Left lobe of liver (tissue), 2 donors: ENCODE measurements at places on chromosomes 5 and 9.
A peak's percentile ranks its signal among the peaks of the same experiment; 100 is the strongest.

- DNase-seq = no peak
These were observed 5.9 kb downstream of the MACIR start for GRCh38 chr5:103264508-103264907.

- DNase-seq = no peak
These were observed 179.3 kb downstream of the SLC12A2 start for GRCh38 chr5:128262911-128263310.

DNA sequence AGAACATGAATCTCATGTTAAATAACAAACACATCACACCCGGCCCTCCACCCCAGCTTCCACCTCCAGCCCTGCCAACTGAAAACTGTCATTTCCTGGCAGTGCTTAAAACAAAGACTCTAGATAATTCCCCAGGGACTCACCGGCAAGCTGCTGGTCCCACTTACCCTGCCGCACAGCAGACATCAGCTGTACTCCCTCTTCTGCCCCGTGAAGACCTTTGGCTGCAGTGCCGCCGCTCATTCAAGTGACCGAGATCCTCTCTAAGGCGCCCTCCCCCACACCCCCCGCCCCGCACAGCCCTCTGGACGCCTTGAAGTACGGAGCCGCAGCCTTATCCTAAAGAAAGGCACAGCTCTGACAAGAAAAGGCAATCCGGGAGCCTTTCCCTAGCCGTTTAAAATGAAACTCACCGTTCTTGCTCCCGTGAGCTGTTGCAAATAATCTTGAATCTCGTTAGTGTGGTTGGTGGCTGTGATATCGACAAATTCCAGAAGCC lies 434 bp downstream of the GLRX start:
- peak; percentile 68 for DNase-seq

DNA sequence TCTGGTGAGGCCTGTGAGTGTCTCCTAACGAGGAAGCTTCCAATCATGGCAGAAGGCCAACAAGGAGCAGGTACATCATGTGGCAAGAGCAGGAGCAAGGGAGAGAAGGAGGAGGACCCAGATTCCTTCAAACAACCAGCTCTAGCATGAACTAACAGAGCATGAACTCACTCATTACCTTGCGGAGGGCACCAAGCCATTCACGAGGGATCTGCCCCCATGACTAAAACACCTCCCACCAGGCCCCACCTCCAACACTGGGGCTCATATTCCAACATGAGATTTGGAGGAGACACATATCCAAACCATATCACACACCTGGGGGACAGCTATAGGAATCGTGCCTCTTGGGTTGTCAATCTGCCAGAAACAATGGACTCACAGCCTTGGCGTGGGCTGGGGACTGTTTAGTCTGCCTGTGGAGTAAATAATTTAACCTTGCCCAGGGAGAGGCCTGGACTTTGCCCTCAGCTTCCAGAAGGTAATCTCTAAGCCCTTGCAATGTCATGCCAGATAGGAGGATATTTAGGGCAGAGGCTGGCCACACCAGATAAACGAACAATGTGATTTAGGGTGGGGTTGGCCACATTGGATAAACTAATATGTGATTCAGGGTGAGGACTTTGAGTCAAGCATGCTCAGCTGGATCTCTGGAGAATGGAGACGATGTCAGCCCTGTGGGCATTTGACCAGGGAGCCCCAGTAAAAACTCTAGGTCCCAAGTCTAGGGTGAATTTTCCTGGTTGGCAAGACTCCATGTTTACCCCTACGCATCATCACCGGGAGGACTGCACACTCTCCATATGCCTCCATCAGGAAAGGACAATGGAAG lies 13.6 kb upstream of the VDAC1 start:
- DNase-seq = peak; percentile 91

DNA sequence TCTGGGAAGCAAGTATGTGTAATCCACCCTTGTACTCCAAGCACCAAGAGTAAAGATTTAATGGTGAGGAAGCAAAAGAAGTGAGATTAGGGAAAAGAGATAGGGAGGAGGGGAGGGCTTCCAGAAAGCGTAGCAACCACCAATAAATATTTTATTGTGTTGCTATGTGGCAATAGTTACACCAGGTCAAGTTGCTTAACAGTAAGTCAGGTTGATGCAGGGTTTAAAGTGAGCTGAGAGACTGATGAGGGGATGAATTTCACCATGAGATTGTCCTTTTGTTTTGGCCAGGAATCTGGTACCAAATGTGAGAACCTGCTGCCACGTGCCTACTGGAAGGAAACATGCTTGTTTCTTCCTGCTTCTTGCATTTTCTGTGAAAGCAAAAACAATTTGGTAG lies 62.7 kb downstream of the PCSK5 start:
- peak; percentile 55 for DNase-seq

DNA sequence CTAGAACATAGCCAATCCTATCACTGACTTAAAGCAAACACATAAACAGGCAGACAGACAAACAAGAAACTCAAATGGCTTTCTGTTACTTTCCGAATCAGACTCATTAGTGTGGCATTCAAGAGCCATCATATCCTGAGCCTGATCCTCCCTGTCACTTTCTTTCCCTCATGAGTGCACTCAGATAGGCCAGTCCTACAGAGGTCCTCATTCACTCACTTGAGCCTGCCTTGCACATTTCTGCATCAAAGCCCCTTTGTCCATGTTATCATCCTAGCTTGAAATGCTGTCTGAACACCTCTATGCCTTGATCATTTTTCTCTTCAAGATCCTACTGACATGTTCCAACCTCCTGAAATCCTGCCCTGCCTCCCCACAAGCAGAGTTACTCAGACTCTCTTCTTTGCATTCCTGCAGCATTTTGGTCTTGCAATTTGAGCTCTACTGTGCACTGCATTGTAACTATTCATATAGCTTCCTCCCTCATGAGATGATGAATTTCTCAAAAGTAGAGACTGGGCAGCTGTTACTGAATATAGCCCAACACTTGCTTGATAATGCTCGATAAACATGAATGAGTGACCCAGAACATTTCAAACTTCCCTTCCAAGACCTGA lies 126.9 kb downstream of the PALM2AKAP2 start:
- DNase-seq = no peak

DNA sequence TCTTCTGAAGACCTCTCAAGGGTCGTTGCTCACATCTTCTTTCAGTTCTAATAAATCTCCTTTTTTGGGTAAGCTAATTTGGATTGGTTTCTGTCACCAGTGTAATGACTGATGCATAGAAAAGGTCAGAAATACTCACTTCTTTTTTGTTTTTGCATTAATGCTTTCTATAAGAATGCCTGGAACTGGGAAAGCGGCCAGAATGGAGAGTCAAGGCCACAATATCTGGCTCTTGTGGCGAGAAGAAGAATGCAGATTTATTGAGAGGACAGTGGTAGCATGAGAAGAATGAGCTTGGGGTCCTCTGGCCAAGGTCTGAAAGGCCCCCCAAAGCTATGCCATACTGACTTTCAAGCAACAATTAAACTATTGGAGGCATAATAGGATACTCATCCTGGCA lies 88.0 kb upstream of the SLC12A2 start:
- no peak for DNase-seq

DNA sequence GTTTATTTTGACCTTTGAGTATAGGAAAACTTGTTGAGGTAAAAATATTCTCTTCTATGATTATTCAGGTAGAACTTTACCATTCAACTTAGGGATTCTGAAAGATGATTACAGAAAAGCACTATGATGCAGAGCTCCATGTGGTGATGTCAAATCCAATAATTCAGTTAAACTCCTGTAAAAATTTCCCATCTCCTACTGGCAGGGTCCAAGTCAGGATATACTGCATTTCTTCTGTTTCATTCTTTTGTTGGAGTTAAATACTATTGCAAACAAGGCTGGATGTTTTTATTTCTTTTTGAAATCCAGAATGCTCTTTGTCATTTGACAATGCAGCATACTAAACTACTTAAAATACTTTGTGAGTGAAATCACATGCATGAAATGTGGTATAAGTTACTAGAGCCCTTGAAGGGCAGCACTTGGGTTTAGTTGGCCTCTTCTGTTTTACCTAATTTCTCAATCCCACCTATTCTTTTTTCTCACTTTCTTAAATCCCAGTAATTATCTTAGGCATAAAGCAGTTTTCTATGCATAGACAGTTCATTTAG lies 204.5 kb downstream of the FBXL7 start:
- DNase-seq = no peak

GRCh38 chr9:35696520-35697215 lies 6.9 kb upstream of the TPM2 start:
- no peak for DNase-seq

DNA sequence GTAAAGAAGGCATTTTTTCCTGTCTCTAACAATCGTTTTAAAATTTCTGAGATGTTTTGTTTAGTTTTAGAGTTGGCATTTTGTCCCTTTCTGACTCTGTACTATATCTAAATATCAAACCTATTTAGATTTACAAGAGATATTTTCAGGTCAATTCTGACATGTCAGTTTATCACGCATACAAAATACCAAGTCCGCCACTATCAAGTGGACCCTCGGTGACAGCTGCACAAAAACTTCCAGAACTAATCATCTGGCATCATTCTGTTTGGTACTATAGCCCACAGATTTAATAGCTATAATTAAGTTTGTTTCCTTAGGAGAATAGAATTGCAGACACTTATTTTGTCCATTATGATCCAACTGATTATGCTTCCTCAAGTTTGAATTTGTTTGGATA lies 1278.2 kb downstream of the CDH12 start:
- DNase-seq = no peak

DNA sequence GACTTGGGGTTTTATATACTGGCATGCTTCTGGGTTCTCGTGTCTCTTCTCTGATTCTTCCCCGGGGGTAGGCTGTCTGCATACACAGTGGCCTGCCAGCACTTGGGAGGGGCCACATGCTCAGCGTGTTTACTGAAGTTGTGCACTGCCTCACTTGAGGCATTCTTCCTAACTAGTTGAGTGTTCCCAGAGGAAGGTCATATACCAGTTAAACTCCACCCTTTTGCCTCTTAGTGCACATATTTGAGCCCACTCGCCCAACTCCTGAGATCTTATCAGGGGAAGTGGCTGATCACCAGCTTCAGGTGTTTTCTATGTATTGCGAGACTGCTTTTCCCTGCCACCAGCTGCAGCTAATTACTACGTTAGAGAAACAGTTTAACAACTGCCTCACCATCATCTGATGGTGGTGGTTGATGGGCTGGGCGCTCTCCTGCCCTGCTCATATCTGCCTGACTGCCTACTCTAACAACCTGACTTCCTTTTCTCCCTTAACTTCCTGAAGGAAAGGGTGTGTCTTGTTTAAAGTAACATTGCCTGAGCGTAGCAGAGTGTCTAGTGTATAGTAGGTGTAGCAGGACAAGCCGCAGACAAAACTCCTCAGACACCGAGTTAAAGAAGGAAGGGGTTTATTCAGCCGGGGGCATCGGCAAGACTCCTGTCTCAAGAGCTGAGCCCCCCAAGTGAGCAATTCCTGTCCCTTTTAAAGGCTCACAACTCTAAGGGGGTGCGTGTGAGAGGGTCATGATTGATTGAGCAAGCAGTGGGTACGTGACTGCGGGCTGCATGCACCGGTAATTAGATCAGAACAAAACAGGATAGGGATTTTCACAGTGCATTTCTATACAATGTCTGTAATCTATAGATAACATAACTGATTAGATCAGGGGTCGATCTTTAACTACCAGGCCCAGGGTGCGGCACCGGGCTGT lies 60.1 kb upstream of the CLINT1 start:
- DNase-seq = no peak

DNA sequence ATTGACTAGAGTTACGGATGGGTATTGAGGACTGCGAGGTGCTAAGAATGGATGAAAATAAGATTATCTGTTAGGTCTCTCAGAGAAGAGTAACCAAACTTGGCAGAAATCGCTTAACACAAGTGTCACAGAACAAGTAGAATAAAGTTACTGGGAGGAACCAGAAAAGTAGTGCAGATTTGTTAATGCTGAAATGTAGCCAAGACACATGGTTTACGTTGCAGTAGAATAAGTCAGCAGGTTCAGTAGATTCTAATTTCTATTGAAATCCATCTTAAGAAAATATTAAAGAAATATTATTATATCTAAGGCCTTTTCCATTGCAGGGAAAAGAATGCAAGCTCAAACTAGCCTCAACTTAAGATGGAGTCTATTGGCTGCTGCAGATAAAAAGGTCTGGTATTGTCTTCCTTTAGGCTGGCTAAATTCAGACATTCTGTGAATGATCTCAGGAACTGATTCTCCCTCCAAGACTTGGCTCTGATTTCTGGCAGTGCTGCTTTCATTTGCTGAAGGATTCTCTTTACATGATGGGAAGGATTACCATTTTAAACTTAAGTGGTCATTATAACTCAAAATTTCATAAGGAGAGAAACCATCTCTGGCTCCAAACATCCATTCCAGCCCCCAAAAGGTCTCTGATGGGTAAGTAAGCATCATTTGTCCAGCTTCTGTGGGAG lies 314.9 kb downstream of the MARCHF11 start:
- no peak for DNase-seq

DNA sequence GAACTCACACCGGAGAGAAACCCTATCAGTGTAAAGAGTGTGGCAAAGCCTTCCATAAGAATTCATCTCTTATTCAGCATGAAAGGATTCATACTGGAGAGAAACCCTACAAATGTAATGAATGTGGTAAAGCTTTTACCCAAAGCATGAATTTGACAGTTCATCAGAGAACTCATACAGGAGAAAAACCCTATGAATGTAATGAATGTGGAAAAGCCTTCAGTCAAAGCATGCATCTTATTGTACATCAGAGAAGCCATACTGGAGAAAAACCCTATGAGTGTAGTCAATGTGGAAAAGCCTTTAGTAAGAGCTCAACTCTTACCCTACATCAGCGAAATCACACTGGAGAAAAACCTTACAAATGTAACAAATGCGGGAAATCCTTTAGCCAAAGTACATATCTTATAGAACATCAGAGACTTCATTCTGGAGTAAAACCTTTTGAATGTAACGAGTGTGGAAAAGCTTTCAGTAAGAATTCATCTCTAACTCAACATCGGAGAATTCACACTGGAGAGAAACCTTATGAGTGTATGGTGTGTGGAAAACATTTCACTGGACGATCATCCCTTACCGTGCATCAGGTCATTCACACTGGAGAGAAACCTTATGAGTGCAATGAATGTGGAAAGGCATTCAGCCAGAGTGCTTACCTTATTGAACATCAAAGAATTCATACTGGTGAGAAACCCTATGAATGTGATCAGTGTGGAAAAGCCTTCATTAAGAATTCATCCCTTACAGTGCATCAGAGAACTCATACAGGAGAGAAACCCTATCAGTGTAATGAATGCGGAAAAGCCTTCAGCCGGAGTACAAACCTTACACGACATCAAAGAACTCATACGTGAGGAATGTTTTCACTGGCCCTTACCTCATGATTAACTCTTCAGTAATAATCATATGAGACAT lies 8.9 kb upstream of the ZNF454 start:
- no peak for DNase-seq

- DNase-seq = no peak
These were observed 187.0 kb upstream of the TRPM3 start for GRCh38 chr9:71308454-71308853.
